ENCODE measurements at places on chromosomes 1 and 21. TPM values are rescaled to one million over a fixed set of nuclear protein-coding genes. Genes with fewer than 3 reads are reported as not detected.

F11R gene
- total RNA-seq: 96.5 TPM

EPHB2 gene
- total RNA-seq: 20.8 TPM

KPRP gene
- not detected for total RNA-seq

SPRR3 gene
- 0.58 TPM for total RNA-seq

ACKR1 gene
- 1.6 TPM for total RNA-seq

LCE1B gene
- total RNA-seq: not detected

All from metanephros (tissue), 2 donors.